ENCODE measurements at places on chromosomes 16 and 17.

- no peak for DNase-seq
Observed at GRCh38 chr17:16870253-16871245, 101.4 kb downstream of the TNFRSF13B start.

DNA sequence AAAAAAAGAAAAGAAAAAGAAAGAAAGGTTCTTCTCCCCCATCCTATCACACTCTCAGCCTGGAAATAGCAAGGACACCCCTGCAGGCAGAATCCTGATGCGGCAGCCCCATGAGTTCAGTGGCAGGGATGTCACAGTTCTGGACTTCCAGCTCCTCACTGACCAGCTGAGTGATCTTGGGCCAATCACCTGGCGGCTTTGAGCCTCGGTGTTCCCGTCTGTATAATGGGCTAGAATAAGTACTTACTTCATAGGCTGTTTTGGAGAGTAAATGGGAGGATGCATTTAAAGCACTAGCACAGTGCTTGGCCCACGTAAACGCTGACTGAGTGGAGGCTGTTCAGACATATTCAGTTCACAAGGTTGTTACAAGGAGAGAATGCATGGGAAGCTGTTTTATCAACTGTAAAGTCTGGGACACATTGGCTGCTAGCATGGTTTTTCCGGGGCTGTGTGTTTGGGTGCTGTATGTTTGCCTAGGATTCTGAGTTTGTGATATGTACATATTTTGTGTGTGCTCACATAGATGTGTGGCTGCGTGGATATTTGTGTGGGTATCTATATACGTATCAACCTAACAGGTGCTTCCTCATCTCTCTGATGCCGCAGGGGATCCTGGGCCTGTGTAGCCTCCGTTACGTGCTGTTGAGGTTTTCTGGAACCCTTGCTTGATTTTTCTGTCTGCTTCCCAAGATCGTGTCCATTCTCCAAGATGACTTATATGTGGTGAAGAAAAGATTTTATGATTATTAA lies 3.4 kb downstream of the BHLHA9 start:
- no peak for DNase-seq

- no peak for DNase-seq
Observed at GRCh38 chr16:83932955-83933673, 19.9 kb upstream of the OSGIN1 start.

- no peak for DNase-seq
Observed at GRCh38 chr17:78174346-78174869, 6.0 kb downstream of the SYNGR2 start.

GRCh38 chr17:15380446-15380845 lies 39.0 kb upstream of the TEKT3 start:
- no peak for DNase-seq

GRCh38 chr17:30229012-30229411 lies 6.5 kb downstream of the SLC6A4 start:
- no peak for DNase-seq

DNA sequence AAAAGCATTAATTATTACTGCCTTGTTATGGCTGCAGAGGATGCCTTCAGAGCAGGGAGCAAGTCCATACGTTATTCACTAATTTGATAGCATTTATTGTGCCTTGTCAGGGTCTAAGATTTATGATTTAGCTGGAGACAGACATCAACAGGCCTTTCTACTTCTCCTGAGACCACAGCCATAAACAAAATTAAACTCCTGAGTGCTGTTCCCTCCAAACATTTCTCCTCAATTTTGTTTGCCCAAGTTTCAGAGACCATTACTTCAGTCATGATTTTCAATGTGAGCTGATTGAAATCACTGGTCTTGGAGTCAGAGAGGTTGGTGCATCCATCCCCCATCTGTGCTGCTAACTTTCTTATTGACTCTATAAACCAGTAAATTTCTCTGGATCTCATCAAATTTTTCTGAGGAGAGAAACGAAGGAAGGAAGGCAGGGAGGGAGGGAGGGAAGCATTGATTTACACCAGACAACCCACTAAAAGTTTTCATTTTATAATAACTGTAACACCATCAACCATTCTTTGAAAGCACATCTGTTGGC lies 423.6 kb upstream of the CDH11 start:
- DNase-seq = no peak

Measured in dermis microvascular lymphatic vessel endothelial cell (primary cell).